ENCODE measurements at places on chromosomes 16 and 17.

GRCh38 chr16:30760577-30761426, 1.1 kb downstream of the CFAP119 start:
- DNase-seq = no peak

DNA sequence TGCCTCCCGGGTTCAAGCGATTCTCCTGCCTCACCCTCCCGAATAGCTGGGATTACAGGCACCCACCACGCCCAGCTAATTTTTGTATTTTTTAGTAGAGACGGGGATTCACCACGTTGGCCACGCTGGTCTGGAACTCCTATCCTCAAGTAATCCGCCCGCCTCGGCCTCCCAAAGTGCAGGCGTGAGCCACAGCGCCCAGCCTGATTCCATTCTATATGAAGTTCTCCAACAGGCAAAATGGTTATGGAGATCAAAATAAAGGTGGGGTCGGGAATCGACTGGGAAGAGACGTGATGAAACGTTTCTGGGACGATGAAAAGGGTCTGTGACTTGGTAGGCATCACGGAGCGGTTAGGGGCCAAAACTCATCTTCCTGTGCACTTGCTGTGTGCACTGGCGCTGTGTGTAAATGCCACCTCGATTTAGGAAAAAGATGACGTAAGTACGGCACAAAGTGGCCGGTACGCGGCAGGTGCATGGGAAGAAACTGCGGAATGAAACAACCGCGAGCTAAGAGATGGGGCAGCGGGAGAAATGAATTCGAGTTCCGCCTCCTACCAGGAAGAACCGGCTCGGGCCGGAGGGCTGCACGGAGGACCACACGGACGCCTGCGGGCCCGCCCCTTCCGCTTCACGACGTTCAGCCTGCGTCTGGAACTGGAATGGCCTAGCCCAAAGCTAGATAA, 1.6 kb downstream of the TP53 start:
- peak; percentile 69 for DNase-seq

DNA sequence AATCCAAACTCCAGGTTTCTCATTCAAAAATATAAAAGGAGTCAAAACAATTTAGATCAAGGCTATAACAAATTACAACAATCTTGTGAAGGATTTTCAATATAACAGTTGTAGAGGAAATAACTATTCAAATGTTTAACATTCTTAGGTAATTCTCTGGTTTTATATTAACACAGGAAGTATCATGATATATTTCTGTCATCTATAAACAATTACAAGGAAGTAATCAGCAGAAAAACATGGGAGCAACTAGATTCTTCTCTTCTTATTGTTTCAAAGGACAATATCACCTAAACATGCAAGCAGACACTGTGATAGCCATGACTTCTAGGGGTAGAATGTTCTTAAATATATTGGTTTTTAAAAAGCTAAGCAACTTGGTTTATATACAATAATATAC, 49.9 kb downstream of the FBXL20 start:
- DNase-seq = no peak

DNA sequence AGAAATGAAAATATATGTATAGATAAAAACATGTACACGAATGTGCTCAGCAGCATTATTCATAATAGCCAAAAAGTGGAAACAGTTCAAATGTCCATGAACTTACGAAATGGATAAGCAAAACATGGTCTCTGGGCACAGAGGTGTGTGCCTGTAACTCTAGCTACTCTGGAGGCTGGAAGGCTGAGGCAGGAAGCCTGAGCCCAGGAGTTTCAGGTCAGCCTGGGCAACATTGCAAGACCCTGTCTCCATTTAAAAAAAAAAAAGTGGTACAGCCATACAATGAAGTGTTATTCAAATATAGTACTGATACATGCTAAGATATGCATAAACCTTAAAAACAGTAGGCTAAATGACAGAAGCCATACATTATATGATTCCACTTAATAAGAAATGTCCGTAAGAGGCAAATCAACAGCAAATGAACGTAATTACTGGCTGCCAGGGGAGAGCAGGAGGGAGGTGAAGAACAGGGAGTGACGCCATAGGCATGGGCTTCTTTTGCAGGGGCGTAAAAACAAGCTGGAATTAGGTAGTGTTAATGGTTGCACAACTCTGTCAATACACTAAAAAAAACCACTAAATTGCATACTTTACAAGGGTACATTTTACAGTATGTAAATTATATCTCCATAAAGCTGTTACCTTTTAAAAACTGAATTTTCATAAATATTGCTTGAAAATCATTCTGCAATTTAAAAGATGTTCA, 87.2 kb upstream of the PLEKHM1 start:
- no peak for DNase-seq

DNA sequence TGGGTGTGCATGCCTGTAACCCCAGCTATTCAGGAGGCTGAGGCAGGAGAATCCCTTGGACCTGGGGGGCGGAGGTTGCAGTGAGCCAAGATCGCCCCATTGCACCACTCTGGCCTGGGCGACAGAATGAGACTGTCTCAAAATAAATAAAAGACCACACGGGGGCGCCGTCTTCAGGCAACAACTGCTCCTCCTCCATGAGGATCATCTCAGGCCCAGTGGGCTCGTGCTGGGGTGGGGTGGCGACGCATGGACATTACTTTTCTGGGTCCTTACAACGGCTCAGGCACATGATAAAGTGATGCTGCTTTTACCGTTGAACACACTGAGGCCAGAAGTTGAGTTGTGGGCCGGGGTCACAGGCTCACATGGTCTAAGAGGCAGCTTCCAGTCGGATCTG, 56.2 kb downstream of the PRMT7 start:
- DNase-seq = no peak

DNA sequence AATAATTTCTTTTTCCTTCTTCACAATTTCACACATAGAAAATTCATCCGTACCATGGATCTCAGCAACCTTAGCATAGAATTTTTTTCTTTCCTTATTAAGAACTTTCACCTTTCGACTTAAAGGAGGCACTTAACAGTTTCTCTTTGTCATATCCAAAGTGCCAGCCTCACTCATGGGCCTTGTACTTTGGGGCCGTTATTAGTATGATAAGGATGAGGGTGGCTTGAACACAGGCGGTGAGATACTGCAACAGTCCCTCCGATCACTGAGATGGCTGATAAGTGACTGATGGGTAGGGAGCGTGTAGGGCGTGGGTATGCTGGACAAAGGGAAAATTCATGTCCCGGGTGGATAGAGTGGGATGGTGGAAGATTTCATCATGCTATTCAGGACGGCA, 85.3 kb downstream of the OR1D5 start:
- no peak for DNase-seq

GRCh38 chr17:77352441-77352840, 211.7 kb downstream of the SEC14L1 start:
- DNase-seq = no peak

- no peak for DNase-seq
Observed at GRCh38 chr16:57949595-57950238, 21.2 kb downstream of the CNGB1 start.

DNA sequence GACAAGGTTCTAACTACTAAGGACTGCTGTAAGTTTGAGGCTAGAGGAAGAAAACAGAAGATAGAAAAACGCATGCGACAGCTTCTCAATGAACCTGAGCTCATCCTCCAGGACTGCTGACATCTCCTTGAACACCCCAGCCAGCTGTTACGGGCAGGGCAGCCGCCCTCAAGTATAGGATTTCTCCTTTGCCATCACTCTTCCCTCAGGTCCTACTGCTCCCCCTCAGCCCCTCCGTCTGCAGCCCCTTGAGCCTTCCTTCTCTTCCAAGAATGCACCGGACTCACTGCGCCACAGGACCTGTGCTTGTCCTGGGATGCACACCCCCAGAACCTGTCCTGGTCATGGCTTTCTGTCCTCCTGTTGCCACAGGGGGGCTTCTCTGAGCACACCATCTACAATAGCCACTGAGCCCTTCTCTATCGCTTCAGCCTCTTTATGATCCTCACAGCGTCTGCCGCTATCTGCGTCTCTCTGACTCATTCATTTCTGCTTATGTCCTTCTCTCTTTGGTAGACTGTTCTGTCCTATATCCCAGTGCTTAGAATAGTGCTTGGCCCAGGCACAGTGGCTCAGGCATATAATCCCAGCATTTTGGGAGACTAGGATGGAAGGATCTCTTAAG, 15.7 kb upstream of the XYLT2 start:
- no peak for DNase-seq

- DNase-seq = no peak
Observed at GRCh38 chr17:48276776-48277175, 153.2 kb downstream of the SKAP1 start.

- DNase-seq = no peak
Observed at GRCh38 chr17:76841776-76842405, 26.3 kb upstream of the MGAT5B start.

DNA sequence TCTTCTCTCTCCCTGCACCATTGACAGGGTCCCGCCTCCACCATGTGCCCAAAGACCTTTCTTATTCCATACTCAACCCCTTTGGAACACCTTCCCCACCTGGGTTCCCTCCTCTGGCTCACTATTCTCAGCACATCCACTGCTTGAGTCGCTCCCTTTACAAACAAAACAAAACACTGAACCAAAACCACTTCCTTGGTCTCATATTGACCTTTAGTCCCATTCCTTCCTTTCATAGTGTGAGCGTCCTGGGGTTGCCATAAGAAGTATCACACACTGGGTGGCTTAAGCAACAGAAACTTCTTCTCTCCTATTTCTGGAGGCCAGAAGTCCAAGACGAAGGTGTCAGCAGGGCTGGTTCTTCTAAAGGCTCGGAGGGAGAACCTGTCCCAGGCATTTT, 6.1 kb upstream of the TNRC6C start:
- no peak for DNase-seq

- DNase-seq = no peak
Observed at GRCh38 chr16:79493911-79494310, 106.6 kb downstream of the MAF start.

DNA sequence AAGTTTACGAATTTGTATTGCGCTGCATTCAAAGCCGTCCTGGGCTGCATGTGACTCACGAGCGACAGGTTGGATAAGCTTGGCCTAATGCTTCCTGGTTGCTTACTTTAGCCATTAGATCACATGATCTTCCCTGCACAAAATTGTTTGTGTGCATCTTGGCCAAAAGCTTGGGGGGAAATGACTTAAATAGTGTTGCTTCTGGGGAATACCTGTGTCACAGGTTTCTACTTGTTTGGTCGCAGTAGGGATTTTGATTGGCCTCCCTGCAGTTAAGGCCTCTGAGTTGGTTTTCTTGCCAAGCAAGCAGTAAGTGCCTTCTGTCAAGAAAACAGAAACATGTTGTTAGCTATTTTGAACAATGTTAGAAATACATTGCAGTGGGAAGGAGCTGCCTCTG, 39.6 kb upstream of the DUSP14 start:
- no peak for DNase-seq

DNA sequence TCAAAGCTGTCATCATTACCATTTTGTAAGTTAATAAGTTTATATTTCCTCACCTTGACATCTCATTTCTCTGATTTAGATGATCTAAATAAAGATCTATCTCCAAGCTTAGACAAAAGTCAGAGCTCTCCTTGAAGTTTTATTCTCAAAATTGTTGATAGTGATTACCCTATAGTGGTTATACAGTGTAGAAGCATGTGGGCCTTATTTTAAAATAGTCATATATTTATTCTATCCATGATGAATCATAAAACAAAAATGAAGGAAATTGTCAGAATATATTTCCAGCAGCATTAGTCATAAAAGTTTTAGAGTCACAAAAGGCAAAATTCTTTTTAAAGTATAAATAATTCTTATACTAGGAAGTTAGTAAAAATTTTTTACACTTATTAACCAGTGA, 49.0 kb downstream of the RHOT1 start:
- no peak for DNase-seq

GRCh38 chr17:14205992-14206461, 30.6 kb downstream of the CDRT15 start:
- peak; percentile 55 for DNase-seq

DNA sequence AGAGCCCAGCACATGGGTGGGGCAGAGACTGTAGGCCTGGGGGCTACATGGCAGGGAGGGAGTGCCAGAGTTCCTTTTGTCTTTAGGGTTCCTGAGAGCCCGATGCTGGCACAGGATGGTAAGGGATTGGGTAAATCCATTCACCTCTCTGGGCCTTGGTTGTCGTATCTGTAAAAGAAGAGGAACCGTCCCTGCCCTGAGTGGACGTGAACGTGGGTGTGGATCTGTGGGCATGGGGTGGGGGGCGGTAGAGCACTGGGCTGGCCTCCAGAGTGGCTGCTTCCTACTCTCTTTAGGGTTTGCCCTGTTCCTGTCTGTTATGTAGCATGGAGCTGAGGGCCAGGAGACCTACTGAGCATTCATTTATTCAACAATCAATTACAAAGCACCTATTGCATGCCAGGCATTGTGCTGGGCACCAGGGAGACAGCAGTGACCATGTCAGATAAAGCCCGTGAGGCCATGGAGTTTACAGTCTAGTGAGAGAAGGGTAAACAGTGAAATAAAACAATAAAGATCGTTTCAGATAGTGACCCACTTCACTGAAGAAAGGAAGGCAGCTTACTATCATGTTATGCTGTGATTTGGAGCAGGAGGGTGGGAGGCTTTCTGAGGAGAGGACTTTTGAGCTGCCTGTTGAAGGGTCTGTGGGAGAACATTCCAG, 13.1 kb upstream of the TCAP start:
- DNase-seq = no peak

- DNase-seq = no peak
Observed at GRCh38 chr17:70128727-70129238, 40.5 kb upstream of the KCNJ2 start.

GRCh38 chr17:1899403-1900000, 69.7 kb downstream of the RPA1 start:
- DNase-seq = no peak

- DNase-seq = no peak
Observed at GRCh38 chr17:39674702-39675389, 6.6 kb downstream of the PNMT start.

- peak; percentile 62 for DNase-seq
Observed at GRCh38 chr16:1057252-1057932, 15.2 kb upstream of the SSTR5 start.

- DNase-seq = no peak
Observed at GRCh38 chr17:42174126-42174783, 6.7 kb downstream of the KCNH4 start.

GRCh38 chr17:50889528-50890118, 23.5 kb upstream of the TOB1 start:
- DNase-seq = no peak

DNA sequence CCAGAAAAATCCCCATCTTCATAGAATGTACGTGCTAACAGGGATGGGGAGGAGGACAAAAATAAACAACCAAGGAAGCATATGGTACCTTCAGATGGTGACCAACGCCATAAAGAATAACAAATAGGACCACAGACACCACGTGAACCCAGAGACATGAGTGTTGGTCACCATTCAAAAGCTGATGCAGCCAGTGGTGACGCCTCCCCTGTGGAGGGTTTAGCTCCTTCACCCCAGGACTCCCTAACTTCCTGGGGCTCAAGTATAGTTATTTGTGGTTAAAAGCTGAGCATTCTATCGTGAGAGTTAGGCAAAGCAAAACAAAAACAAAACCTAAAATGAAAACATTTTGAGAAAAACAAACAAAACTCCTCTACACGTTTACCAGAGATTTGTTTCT, 184.7 kb downstream of the SOX9 start:
- no peak for DNase-seq

- no peak for DNase-seq
Observed at GRCh38 chr17:35757243-35757642, 3.4 kb upstream of the C17orf50 start.

GRCh38 chr16:68553186-68553585, 14.1 kb downstream of the ZFP90 start:
- DNase-seq = no peak

GRCh38 chr16:72301523-72302236, 129.7 kb upstream of the PMFBP1 start:
- DNase-seq = no peak
